ENCODE measurements at places on chromosomes 2 and 18.

GRCh38 chr2:239042046-239042445 lies 194.2 kb downstream of the TWIST2 start:
- DNase-seq, result no peak

GRCh38 chr2:223591596-223591995 lies 10.6 kb downstream of the SCG2 start:
- DNase-seq, result no peak

DNA sequence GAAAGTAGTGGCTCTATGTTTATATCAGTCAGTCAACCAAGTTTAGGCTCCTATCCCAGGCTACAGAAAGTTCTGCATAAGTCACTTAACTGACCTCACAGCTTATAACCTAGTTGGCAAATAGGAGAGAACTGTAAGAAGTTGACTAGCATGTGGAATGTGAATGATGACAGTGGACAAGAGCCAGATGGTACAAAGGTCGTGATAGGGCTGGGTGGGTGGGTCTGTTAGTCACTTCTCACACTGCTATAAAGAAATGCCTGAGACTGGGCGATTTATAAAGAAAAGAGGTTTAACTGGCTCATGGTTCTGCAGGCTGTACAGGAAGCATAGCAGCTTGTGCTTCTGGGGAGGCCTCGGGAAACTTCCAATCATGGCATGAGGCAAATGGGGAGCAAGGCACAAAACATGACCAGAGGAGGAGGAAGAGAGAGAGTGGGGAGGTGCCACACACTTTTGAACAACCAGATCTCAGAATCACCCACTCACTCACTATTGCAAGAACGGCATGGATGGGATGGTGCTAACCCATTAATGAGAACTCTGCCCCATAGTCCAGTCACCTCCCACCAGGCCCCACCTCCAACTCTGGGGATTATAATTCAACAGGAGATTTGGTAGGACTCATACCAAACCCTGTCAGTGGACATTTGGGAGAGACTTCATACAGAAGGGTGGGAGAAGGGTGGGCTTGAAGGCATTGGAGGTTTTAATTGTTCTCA lies 68.8 kb downstream of the LTBP1 start:
- peak; percentile 81 for DNase-seq

- DNase-seq, result no peak
These were observed 8.1 kb upstream of the TYMS start for GRCh38 chr18:649341-649740.

DNA sequence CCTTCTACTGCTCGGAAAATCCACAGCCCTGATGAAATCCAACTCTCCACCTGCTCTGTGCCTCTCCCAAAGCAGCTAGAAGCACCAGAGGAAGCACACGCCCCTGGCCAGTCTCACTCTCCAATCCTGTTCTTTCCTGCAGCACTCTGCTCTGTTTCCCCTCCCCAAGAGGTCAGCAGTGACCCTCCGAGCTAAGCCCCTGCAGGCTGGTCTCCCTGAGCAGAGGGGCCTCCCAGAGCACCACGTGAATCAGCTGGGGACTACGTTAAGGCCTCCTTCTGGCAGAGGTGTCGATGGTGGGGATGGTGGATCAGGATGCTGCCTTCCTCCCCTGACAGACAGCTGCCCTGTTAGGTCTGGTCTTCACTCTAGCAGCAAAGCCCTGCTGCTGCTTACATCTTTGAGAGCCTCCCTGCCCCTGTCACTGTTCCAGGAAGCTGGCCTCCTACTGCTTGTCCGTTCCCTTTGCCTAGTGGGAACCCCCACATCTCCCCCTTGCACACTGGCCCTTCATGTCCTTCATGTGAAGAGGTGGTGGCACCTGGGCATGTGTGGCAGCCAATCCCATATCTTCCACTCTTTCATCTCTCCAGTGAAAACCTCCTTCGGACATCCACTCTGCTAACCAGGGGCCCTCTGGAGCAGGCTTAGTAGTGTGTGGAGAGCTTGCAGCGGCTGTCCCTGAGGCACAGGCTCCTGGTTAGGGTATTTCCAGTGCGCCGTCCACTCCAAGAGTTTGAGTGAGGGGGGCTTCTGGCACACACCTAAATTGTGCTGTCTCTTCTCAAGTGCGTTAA lies 307.5 kb upstream of the HS6ST1 start:
- DNase-seq, result peak; percentile 10

DNA sequence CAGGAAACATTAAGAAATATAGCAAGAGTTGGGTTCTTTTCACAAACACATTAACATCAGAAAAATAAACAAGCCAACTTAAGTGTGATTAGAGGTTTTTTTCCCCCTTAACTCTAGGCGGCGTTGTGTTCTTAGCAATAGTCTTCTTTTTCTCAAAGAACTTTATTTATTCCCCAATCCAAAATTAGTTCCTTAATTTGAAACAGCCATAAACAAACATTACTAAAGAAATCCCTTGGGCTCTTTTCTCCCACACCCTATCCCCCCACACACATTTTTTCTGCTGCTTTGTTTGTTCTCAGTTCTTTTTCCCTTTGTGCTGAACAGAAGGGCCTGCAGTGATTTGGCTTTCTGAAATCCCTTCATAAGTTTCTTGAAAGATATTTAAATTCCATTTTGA lies 13.2 kb upstream of the MYO1B start:
- DNase-seq, result no peak

DNA sequence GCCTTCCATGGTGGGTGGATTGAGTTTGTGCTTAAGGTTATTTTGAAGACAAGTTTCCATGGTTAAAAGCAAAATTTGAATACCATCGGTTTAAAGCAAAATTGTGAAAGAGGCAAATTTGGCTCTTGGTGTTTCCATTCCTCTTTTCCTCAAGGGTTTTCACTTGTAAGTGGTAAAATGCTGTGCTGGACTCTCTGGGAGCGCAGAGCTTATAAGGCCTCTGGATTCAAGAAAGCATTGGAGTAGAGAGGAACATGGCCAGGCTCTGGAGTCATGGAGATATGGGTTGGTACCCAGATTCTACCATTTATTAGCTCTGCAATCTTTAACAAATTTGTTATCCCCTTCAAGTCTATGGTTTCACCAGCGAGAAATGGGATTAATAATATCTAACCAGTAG lies 17.5 kb downstream of the KCNE4 start:
- no peak for DNase-seq

DNA sequence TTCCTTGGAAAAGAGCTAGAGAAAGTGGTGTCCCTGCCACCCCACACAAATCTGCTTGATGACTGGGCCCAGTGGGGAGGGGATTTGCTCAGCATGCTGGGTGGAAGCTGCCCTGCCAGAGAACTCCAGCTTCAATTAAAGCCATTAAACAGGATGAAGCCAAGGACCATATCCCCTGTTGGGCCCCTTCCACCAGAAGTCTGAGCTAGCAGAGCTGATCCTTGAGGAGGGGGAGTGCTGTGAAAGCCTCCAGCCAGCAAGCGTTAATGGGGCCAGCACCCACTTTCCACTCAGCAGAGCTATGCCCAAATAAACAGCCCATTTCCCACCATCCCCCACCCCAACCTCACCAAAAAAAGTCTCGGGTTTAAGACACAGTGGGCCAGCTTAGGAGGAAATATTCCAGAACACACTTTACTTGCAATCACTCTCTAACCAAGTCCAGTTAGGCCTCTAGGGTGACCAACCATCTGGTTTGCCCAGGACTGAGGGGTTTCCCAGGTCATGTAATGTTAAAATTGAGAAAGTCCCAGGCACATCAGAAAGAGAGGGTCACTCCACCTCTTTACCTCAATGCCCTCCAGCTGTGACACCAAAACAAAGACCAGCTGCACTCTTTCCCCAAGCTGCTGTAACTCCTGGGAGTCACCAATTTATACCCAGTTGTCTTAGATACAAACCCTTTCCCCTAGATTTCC lies 132.3 kb downstream of the FOXI3 start:
- no peak for DNase-seq

DNA sequence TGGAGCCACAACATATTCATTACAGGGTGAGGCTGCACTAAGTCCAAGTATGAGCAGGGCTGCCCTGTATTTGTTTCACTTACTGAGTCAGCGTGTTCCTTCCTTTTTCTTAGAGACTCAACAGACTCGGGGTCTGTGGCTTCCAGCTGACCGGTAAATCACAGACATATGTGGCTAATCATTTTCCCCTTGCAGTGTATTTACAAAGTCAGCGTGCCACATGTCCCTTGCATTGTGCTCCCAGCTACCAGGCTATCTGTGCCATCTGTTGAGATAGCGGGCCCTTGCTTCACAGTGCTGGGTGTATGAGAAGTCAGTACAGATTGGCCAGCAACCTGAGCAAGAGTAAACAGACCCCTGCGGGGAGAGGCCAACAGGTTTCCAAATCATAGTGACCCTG lies 254.3 kb downstream of the LRRTM1 start:
- DNase-seq, result no peak

GRCh38 chr2:134137182-134137611 lies 116.7 kb upstream of the MGAT5 start:
- DNase-seq, result no peak

GRCh38 chr18:8988260-8988871 lies 114.1 kb upstream of the NDUFV2 start:
- peak; percentile 60 for DNase-seq

GRCh38 chr18:9913151-9913525 lies 678 bp upstream of the VAPA start:
- no peak for DNase-seq

GRCh38 chr2:169803480-169803879 lies 4.8 kb downstream of the SSB start:
- no peak for DNase-seq

DNA sequence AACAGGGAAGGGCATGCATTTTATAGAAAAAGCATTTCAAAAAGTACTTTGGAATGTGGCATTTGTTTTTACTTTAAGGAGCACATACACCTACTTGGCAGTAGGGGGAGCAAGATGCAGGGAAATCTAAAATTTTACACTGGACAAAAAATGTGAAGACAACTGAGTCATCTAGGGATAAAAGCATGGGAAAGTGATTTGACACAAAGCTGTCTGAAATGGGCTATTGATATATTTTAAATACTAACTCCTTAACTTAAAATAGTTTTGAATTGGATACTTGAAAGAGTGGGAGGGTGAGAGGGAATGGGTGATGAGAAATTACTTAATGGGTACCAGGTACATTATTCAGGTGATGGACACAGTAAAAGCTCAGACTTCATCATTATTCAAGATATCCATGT lies 15.8 kb downstream of the TMEM200C start:
- no peak for DNase-seq

- DNase-seq, result no peak
These were observed 11.3 kb downstream of the VRK2 start for GRCh38 chr2:58057707-58058530.

GRCh38 chr2:207202645-207203044 lies 36.9 kb upstream of the KLF7 start:
- peak; percentile 20 for DNase-seq

DNA sequence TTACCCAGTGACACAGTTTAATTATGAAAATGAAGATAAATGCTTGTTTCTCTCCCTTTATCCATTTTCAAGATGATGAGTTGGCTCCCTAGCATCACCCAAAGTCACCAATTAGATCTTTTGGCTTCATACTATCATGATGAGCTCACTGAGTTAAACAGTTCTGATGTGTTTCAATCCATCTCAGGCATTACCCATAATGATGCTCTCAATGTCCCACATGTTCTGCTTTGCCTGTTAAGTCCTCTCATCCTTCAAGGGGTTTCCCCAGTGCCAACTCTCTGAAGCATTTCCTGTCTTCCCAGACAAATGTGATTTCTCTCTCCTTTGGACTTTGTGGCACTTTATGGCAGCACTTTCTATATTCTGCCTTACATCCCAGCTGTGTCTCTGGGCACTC lies 92.6 kb downstream of the EPB41L3 start:
- DNase-seq, result no peak

- DNase-seq, result no peak
These were observed 54.0 kb upstream of the LINC00305 start for GRCh38 chr18:64202863-64203262.

- DNase-seq, result no peak
These were observed 500.9 kb downstream of the FBXO15 start for GRCh38 chr18:73646772-73647171.

DNA sequence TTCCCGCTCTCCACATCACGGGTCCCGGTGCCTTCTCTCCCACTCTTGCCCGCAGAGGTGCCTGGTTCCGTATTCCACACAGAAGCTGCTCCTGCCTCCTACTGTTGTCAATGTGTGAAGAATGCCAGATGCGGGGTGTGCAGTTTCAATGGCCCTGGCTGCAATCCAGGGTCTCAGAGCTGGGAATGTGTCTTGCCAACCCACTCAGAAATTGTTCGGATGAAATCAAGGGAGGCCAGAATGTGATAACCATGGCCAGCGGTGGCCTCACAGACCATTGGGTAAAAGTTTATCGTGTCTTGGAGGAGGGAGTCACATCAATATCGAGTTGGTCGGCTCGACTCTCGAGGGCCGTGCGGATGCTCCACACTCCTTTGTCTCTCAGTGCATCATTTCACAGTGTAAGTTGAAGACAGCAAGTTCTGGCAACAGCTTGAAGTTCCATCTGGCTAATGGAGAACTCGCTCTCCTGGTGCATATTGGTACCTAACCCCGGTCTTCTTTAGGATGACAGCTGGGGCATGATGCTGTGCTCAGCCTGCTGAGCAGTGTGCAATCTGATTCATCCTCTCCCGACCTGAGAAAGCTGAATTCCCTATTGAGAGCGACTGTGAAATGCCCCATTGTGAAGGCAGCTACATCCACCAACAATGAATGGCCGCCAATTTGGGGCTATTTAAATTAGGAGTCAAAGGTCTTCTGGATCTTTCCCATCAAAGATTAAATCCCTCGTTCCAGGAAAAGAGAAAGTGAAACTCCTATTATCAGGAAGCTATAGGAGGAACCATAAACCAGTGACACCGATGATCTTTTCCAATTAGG lies 389.0 kb downstream of the SOX11 start:
- DNase-seq, result no peak

DNA sequence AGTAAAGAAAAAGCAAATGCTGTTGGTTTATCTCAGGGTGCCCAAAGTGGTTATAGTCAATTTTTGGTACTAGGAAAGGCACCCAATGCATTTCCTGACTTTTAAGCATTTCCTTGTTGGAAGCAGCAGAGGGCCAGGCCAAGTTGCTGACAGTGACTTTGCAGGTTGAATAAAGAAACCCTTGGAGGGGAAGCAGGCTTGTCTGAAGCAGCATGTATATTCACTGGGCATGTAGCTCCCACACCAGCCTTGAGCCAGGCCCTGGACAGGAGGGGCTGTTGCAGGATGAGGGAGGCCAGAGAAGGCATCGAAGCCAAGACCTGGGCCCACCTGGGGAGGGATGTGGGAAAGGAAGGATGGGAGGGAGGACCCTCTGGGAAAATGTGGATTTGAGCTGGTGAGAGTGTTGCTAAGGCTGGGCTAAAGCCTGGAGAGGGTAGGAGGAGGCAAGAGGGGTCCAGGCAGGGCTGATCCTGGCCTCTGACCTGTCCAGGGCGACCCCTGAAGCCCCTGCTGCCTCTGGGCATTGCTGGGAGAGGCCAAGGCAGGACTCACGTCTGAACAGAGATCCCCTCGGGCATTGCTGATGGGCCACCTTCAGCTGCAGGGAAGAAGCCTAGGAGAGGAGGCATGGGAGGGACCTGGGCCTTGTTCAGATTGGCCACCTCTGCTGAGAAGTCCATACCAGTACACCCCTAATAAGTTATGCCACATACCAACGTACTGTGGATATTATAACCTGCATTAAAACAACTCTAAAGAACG lies 79.6 kb downstream of the STPG4 start:
- DNase-seq, result no peak
